ENCODE measurements at places on chromosomes 3 and 15.

DNA sequence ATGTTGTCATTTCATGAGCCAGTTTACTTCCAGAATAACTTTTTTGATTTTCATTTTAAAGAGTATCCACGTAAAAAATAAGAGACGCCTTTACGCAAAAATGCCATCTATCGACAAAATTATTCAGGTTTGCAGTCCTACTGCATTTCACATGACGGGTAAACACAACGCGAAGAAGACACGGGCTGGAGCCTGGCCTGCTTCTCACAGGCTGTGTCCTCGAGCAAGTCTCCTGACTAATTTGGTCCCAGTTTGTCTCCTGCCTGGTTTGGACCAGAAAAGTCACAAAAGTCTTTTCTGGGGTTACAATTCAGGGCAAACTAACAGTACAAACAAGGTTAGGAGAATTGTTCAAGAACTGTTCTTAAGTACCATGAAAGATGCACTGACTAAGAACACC, 51.7 kb downstream of the CHSY1 start:
- no peak for DNase-seq

- no peak for DNase-seq
These were observed 14.8 kb upstream of the TMEM108 start for GRCh38 chr3:133023362-133023761.

DNA sequence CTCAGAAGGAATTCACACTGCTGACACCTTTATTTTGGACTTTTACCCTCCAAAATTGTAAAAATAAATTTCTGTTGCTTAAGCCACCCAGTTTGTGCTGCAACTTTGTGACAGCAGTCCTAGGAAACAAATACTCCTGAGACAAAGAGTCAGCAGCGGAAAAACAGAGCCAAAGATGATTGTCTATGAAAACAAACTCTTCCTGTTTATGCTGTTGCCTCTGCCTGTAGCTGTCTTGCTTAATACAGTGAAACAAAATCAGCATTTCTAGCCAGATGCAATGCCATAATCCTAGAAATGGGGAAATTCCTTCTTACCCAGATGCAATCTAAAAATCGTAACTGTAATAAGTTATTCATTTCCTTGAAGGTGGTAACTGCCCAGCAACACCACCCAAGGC, 387.5 kb upstream of the ATP11B start:
- DNase-seq: no peak

- DNase-seq: peak; percentile 85
These were observed 39.6 kb downstream of the MAP3K13 start for GRCh38 chr3:185402561-185402960.
